ENCODE measurements at places on chromosomes 7 and 10.

DNA sequence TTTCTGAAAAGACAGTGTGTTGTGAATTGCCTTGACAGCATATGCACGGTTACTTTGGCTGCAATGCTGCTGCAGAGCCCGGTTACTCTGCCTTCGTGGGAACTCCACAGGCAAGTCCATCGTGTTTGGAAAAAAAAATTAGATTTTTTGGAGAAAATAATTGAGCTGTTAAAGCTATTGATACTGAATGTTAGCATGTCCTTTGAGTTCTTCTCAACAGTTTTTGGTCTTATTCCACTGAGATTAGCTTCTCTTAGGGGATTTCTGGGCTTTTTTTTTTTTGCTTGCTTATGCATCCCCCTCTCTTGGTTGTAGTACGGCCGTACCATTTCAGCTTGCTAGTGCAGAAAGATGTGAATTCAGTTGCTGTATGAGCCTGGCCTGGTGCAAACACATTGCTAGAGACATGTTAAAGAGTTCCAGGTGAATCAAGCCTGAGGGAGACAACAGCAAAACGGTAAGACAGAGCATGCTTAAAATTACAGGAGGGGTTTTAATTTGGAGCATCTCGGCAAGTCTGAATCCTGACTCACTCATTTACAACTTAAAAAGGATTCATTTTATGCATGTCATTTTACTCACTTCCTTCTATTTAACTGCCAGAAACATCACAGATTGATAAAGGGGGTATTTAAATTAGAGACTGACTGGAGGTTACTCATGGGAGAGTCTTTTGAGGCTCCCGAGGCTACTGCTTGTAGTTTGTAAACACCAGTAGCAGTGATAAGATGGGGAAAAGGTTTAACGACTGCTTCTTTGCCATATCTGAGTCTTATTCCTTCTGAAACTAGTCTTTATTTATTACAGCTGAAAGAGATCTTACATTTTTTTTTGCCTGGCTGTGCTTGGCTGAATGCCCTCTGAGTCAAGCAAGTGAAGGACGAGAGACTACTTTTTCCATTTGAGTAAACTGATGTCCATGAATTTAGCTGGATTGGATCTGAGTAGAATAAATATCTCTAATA, 113.7 kb downstream of the CDK14 start:
- DNase-seq, result peak; percentile 74

GRCh38 chr10:109914966-109915365, 8.3 kb downstream of the XPNPEP1 start:
- peak; percentile 51 for DNase-seq

- DNase-seq, result no peak
These were observed 139.2 kb upstream of the NRP1 start for GRCh38 chr10:33473688-33474087.

DNA sequence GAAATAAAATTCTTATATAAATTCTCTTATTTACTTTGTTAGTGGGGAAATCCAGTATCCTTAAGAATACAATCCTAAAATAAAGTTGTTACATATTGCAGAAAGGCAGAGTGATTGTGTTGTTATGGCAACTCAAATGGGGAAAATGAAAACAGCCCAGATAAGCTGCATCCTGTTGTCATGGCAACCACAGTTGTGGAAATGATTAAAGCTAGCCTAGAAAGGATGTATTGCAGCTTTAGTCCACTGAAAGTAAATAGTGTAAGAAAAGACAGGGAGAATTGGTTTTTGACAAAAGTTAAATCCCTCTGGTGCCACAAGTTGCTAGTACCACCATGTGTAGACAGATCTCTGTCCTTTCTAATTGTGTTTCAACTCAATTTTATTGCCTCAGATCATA, 43.2 kb downstream of the BTRC start:
- DNase-seq, result peak; percentile 45

- peak; percentile 80 for DNase-seq
These were observed 35.5 kb downstream of the GPR141 start for GRCh38 chr7:37719077-37719476.

DNA sequence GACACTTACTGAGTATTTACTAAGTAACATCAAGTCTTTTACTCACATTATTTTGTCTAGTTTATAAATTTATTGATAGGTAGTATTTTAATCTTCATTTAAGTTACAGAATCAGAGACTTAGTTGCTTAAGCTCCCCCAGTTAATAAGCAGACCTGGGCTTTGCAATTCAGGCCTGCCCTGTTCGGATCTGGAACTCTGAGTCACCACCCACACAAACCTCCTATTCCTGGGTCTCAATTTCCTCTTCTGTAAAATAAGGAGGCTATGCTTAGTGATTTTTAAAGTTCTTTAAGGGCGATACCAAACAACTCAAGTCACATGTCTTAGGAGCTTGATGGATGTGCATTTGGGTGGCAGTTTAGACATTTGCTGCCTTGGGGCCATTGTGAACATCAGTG, 3.5 kb upstream of the MGAM start:
- DNase-seq, result no peak

GRCh38 chr7:111933609-111934008, 272.6 kb downstream of the DOCK4 start:
- DNase-seq, result no peak

DNA sequence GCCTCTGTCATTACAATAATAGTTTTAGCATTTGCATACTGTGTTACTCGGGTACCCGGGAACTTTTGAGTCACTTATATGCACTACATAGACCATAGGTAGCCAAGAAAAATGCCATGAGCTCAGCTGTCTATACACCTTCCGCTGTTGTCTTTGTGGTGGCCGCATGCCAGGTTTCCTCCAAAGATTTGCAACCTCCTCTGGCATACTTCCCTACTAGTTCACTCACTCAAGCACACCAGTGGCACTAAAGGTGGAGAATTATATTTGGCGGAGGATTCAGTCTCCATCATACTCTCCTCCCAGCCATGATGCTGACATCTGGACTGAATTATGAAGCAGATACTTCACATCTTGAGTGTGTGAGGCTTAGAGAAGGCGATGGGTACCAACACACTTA, 35.6 kb upstream of the GRB10 start:
- no peak for DNase-seq

DNA sequence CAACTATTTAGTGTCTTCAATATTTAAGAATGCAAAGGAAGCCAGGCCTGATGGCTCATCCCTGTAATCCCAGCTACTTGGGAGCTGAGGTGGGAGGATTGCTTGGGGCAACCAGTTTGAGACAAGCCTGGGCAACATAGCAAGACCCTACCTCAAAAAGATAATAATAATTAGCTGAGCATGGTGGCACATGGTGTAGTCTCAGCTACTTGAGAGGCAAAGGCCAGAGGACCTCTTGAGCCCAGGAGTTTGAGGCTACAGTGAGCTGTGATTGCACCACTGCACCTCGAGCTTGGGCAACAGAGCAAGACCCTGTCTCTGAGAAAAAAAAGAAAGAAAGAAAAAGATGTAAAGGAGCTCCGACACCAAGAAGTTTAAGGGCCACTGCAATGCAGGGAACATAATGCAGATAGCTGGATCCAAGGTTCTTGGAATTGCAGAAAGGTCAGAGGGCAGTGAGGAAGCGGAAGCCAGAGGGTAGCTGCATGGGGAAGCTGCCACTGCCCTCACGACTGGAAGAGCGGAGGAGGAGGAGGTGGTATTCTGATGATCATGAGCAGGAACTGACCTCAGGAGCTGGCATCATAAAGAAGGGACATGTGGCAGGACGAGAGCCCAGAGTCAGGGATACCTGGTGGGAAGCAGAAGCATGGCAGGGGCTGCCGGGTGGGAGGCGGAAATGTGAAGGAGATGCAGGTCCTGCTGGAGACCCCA, 60.2 kb upstream of the PODXL start:
- DNase-seq, result no peak

DNA sequence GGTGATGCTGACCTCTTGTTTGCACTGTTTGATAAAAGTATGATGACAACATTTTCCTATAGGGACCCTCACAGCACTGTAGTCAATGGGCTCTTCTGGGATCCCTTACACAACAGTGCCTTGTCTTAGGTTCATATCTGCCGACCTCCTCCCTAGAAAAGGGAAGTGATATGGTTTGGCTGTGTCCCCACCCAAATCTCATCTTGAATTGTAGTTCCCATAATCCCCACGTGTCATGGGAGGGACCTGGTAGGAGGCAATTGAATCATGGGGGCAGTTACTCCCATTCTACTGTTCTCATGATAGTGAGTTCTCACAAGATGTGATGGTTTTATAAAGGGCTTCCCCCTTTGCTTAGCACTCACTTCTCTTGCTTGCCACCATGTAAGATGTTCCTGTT, 23.1 kb downstream of the ZC3HAV1 start:
- DNase-seq, result no peak

All from GM12865 (cell line).